ENCODE measurements at places on chromosomes 1 and 21.

DNA sequence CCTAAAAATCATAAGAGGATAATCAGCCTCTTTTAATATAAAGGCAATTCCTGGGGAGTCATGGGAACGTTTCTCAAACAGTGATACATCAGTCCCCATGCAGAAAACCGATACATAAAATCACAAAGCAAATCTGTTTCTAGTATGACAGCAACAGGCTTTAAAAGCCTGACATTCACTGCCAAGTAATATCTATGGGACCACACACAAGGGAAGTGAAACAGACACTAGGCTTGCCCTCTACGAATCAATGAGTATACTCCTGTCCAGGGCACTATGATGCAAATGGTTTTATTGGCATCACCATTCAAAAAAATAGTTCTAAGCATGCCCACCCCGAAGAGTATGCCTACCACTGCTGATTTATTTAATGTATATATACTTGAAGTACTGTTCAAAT lies 54.4 kb downstream of the TIAM1 start:
- no peak for DNase-seq

GRCh38 chr1:95017775-95018174 lies 55.0 kb downstream of the ALG14 start:
- no peak for DNase-seq

DNA sequence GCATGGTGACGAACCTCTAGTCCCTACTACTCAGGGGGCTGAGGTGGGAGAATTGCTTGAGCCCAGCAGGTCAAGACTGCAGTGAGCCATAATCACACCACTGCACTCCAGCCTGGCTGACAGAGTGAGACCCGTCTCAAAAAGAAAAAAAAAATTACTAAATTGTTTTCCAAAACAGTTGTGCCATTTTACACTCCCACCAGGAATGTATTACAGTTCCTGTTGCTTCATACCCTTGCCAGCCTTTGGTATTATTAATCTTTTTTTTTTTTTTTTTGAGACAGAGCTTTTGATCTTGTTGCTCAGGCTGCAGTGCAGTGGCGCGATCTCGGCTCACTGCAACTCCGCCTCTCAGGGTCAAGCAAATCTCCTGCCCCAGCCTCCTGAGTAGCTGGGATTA lies 55.9 kb downstream of the RPS6KA1 start:
- no peak for DNase-seq

DNA sequence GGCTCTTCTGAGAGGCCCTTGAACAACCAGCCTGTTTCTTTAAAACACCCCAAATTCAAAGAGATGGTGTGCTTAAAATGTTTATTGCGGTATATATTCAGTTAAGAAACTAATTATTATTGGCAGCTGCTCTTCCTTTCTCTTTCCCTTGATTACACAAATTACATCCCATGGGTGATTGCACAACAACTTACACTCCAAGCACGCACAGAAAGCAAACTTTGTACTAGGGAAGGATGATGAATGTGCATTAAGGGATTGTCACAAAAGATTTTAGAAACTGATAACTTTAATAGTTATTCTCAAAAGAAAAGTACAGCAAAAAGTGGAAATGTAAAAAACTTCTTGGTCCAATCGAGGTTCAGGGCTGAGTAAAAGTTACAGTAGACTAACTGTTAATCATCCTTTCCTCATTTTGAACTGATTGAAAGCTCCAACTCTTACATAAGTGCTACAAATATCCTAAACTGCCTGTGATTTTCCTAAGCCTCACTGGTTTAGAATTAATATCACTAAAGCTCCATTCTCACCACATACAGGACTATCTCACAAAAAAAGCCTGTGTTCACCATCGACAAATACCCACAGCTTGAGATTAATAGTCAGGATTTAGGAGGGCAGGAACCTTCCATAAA lies 153.4 kb downstream of the TTLL7 start:
- DNase-seq, result no peak

DNA sequence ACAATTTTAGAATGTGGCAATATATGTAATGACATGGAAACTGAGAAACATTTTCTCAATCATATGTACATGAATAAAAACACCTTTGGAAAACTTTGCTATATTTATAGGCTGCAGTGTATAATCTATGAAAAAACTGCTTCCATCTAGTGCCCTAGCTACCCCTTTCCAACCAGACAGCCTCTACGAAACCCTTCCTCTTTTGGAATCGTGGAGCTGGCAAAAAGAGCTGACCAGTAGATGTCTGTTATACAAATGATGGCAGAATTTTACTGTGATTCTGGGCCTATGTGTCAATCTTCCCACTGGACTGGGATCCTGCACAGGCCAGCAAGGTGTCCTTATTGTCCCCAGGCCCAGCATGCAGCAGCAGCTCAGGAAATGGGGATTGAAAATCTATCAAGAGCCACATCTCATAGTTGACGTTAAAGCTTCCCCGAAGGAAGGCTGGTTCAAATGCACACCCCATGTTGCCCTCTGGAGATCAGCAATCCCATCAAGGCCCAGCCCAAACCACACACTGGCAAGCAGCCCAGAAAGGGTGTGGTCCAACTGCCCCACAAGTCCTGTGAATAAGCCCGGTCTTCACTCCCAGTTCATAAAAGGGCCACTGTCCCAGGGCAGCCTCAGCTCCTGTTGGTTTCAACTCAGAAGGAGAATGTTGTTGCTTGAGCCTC lies 8.8 kb upstream of the FAM20B start:
- DNase-seq, result no peak

DNA sequence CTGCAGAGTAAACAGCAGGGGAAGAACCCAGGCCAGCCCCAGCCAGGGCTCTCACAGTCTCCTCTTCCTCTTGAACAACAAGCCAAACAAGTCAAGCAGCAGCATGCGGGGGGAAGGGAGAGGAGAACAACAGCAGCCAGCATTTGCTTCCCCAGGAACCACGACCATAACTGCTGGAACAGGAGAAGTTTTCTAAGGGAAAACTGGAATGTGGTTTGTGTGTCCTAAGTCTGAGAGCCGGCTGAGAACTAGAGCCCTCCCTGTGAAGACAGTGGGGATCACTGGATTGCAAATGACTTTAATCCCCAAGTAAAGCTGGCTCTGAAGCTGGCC lies 48.2 kb downstream of the COQ8A start:
- DNase-seq, result no peak

Data from stimulated activated CD8-positive, alpha-beta memory T cell treated with anti-CD3 and anti-CD28 coated beads, Interleukin-12 subunit alpha, Interleukin-12 subunit beta, amount 100 ng/mL, for 4 hours (primary cell).